DMS79 (cell line): ENCODE measurements at places on chromosomes 1 and 21.

DNA sequence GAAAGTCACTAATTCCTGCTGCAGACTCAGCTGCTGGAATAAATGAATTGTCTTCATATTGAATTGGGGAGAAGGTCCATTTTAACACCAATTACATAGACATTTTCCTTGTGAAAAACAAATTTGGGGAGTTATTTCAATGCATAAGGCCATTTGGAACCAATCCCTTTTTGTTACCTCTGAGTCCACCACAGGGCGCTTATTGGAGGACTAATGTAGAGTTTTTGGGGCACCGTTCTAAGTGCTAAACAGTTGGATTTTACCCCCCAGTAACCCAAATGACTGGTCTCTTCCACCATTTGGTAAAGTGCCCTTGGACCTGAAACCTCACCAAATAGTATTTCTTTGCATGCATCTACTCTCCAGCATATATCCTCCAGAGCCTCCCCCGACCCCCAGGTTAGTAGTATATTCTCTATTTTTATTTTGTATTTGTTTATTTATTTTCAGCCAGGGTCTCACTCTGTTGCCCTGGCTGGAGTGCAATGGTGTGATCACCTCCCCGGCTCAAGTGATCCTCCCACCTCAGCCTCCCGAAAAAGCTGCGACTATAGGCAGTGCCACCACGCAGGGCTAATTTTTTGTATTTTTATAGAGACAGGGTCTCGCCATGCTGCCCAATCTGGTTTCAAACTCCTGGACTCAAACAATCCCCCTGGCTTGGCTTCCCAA is 1.6 kb downstream of the PRUNE1 start:
- DNase-seq, result no peak

DNA sequence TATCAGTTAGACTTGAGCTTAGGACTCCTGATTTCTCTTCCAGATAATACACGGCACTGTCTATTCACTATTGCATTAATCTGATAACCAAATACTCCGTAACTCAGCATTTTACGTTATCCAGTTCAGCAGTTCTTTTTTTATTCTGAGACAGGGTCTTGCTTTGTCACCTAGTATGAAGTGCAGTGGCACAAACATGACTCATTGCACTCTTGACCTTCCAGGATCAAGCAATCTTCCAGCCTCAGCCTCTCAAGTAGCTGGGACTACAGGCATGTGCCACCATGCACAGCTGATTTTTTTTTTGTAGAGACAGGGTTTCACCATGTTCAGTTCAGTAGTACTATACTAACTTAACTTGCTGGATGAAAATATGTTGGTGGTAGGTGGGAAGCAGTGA is 156.4 kb downstream of the PATJ start:
- DNase-seq, result no peak

DNA sequence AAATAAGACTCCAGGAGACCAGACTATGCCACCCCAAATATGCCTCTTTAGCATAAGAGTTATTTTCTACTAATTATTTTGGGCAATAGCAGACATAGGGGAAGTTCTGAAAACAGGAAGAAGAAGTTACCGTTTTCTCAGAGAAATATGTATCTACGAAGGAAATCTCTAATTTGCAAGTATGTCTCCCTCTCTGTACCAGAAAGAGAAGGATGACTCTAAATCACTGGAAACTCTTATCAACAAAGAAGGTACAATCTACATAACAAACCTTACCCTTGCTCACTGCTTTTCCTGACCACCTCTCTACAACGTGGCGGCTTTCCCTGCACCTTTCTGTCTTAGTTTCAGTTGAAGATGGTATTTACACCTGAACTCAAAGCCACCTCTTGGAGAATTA is 49.0 kb downstream of the OMA1 start:
- no peak for DNase-seq

- peak; percentile 3 for DNase-seq
Measured at GRCh38 chr1:206106328-206107167, 10.6 kb downstream of the AVPR1B start.

DNA sequence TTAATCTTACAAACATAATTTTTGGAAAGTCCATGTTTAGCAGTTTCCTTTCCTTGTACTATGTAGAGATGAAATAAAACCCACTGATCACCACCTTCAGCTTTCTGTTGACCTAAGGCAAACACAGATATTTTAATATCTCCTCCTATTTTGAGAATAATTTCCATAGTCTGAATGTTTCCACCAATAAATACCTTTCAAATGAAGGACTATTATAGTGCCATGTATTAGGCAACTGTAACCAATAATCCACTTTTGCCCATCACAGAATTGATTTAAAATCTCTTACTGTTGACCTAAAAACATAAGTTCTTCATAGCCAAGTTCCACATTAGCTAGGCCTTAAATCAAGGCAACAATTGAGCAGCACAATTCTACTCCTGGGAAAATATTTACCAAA is 1.8 kb downstream of the CDC42BPA start:
- DNase-seq, result no peak

- DNase-seq, result no peak
Measured at GRCh38 chr1:160761886-160762285, 22.8 kb downstream of the SLAMF7 start.
